Stromal cell of bone marrow (primary cell): ENCODE measurements at places on chromosomes 5 and 9.

- DNase-seq: no peak
Observed at GRCh38 chr5:180785794-180786221, 16.8 kb downstream of the MGAT1 start.

DNA sequence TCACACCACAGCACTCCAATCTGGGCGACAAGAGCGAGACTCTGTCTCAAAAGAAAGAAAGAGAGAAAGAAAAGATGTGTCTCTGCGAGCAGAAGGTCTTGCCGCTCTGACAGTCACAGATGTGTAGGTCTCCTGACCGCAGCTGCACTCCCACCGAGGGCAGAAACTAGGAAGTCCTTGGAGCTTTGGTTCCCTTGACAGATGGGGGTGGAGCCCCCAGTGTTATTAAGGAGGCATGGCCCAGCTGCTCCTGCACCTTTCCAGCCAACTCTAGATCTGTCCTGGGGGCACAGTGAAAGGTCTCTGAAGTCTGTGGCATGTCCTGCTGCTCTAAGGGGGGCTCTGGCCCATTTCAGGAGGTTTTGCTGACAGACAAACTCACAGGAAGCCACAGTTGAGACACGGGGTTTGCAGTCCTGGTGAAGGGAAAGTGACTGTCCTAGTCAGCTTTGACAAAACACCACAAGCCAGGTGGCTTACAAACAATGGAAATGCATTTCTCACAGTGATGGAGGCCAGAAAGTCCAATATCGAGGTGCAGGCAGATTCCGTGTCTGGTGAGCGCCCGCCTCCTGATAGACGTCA lies 9.0 kb upstream of the DIPK1B start:
- DNase-seq: no peak

DNA sequence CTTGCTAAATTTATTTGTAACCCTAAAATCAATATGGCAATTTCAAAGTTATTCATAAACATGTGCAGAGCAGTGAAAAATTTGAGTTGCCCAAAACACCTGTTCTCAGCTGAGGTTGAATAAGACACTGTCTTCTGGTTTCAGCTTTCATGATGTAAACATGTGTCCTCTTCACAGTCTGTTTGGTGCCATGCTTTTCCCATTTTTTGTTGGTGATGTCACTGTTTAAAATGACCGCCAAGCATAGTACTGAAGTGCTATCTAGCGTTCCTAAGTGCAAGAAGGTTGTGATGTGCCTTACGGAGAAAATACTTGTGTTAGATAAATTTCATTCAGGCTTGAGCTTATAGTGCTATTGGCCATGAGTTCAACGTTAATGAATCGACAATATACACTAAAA lies 580.8 kb downstream of the ACTL7B start:
- DNase-seq: no peak

GRCh38 chr9:132792547-132792946 lies 85.5 kb downstream of the AK8 start:
- no peak for DNase-seq

DNA sequence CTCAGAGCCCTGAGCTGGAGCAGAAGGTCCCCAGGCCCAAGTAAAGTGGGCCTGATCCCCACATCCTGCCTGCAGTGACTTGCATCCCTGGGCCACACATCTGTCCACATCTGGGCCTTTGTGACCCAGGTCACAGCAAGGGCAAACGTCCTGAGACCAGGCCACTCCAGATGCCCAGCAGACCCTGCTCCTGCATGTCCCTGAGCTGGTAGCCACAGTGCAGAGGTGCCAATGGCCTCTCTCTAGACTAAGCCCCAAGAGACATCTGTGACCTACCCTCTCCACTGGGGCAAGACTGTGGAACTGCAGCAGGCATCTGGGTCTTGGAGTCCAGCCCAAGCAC lies 2.5 kb downstream of the FLT4 start:
- no peak for DNase-seq

GRCh38 chr9:123420592-123421111 lies 64.7 kb downstream of the CRB2 start:
- DNase-seq: no peak

DNA sequence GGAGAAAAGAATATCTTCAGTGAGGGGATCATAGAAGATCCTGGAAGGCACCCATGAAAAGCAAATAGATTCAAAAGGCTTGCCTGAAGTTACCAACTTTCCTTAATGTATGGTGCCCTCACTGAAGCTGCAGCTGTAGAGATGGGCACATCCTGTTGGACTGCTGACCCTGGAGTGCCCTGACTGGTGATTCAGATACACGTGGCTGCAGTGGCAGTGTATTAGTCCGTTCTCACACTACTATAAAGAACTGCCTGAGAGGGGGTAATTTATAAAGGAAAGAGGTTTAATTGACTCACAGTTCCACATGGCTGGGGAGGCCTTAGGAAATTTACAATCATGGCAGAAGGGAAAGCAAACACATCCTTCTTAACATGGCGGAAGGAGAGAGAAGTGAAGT lies 80.3 kb downstream of the OSMR start:
- DNase-seq: peak; percentile 25

- DNase-seq: no peak
Observed at GRCh38 chr5:131987251-131987650, 24.2 kb downstream of the ACSL6 start.

DNA sequence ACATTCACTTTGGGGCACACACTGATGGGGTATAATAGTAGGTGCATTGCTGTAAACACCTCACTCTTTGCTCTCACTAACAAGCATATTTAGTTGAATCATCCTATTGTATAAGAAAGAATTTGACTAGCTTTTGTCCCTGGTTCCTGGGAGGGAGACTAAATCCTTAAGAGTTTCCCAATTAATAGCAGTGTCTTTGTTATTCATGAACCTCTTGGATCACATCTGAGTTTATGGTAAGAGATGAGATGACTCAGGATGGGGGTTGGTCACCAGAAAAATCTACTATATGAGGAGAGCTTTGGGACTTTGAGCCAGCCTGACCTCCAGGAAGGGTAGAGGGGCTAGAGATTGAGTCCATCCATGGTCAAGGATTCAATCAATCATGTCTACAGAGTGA lies 56.8 kb downstream of the PUM3 start:
- DNase-seq: no peak

DNA sequence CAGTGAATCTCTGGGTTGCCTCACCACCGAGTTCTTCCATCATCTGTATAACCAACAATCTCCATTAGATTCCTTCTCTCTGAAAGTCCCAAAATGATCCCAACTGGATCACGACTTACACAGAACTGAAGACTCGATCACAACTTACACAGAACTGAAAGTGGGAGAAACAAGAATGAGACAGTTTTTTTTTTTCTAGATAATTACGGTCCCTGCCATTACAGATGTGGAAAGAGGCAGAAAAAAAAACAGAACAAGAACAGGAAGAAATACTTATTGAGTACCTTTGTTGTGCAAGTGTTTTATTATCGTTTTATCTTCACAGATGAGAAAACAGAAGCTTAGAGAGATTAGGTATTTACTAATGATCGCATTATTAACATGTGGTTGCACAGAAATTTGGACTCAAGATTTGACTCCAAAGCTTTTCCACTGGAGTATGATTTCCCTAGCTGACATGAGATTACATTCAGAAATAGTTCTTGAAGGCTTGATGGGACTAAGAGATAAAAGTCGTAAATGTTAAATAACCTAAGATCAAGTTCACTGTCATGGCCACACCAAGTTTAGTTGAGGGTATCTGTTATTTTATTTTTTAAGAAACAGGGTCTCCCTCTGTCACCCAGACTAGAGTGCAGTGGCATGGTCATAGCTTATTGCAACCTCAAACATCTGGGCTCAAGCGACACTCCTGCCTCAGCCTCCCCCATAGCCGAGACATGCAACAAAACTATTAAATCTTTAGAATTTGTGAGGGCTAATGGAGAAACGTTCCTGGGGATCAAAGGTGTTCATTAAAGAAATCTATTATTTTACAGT lies 8.9 kb downstream of the PLK2 start:
- DNase-seq: no peak

DNA sequence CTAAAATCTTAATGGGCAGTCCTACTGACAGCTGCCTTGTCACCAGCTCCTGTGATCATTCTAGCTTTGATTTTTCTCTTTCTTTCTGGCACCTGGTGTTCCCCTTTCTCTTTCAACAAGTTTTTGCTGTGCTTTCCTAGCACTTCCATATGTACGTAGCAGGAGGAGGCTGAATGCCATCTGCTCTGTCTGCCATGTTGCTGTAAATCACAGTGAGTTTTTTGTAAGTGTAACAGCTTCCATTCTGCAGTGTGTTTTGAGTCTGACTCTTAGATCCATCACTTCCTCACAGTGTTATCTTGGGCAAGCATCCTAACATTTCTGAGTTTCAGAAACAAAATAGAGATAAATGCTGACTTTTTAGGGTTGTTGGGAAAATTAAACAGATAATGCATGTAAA lies 247.9 kb downstream of the DOCK8 start:
- DNase-seq: no peak

GRCh38 chr5:155934964-155935363 lies 392.0 kb upstream of the SGCD start:
- no peak for DNase-seq

DNA sequence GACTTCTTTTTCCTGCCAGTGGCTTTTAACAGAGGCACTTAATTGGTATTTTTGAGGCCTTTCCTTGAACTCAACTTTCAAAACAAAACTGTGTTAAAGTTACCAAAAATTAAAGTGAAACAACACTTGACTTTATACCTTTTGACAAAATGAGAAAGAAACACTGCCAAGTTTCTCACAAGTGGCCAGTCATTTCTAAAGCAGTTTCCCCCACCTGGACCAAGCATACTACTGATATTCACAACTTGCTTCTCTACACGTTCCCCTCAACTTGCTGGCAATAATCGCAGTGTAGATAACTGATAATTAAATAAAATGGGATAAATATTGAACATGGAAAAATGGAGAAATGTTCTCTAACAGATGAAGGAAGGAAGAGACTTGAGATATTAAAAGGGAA lies 135.7 kb downstream of the TLR4 start:
- DNase-seq: no peak

- no peak for DNase-seq
Observed at GRCh38 chr9:84667571-84668195, 1.8 kb upstream of the NTRK2 start.

- DNase-seq: no peak
Observed at GRCh38 chr5:67686746-67687145, 490.1 kb upstream of the CD180 start.

DNA sequence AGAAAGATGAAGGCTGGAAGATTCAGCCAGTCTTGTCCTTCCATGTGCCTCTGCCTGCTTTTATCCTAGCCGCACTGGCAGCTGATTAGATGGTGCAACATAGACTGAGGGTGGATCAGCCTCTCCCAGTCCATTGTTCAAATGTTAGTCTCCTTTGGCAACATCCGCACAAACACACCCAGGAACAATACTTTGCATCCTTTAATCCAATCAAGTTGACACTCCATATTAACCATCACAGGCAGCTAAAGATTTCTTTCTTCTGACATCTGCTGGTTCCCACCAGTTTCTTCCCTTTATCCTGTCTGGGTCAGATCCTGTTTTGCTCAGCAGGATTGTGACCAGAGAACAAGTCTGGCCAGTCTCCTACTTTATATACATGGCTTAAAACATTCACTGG lies 276.5 kb upstream of the TYRP1 start:
- no peak for DNase-seq
